ENCODE measurements at places on chromosomes 2 and 18.

GRCh38 chr2:120265006-120265405 lies 12.4 kb downstream of the RALB start:
- DNase-seq: no peak

DNA sequence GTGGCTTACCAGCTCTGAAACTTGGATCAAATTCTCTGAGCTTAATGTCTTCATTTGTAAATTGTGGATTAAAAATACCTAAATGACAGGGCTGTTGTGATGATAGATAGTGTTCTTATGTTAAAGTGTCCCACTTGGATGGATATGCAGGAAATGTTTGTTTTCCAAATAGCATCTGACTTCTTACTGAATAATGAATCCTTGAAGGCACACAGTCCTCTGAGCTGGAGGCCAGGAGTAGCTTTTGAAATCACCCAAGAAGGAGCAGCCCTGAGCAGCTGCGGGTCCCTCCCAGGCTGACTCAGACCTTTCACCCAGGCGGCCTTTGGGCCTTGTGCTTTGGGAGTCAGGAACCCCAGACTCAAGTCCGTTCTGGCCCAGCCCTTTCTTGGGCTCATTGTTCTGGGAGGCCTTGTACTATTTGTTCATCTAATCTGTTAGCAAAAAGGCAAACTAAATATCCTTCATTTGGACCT lies 173.0 kb upstream of the GATA6 start:
- no peak for DNase-seq

GRCh38 chr2:88181511-88181910 lies 11.4 kb downstream of the THNSL2 start:
- no peak for DNase-seq

DNA sequence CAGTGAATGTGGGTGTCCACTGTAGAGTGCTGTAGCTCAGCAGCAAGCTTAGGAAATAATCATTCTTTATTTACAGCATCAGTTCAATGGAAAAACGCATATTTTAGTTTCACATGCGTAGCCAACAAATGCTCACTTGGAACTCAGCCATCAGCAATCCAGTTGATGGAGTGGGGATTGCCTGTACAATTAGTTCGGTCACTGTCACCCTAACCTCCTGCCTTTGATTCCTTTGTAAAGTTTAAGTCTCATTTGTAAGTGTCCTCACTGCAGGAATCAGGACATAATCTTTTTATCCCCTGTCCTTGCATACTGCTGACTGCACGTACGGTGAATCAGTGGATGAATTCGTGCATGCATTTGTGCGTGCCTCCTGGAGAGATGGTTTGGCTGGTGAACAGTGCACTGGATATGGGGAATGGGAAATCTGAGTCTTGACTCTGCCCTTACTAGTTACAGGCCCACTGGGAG lies 55.9 kb downstream of the RAB31 start:
- peak; percentile 2 for DNase-seq

DNA sequence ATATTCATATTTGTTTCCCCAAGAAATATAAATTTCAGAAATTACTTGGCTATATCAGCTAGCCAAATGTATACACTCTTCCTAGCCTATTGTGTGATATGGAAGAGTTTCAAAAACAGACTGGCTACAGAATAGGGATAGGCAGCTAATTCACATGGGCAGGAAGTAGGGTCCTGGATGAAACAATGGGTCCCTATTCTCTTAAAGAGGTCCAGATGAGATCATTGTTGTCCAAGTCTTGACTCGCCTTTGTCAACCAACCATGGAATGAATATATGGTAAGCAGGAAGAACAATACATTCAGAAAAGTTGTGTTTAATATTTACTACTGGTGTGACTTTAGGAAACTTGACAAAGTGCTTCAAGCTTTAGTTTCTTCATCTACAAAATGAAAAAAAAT lies 319.9 kb downstream of the NBAS start:
- DNase-seq: no peak

DNA sequence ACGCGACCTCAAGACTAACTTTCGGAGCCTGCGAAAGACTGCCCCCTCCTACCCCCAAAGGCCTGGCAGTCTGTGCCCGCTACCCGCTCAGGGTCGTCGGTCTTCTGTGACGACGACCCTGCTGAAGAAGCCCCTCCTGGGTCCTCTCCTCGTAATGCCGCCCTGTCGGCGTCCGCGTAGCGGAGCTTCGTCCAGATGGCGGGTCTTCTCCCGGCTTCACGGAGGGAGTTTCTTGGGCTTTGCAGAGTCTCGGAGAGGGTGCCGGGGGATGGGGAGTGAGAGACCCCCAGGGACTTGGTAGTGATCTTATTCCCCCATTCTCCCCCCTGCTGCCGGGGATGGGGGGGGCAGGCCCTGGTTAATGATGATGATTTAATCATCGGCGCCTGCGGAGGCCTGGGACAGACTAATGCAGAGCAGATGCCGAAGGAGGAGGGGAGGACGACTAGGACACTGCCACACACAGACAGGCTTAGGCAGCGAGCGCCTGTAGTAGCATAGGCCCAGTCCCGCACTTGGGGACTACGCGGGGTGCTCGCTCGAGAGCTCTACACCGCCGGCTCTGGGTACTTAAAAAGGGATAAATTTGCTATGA lies 528 bp upstream of the PCGF1 start:
- DNase-seq: peak; percentile 83

DNA sequence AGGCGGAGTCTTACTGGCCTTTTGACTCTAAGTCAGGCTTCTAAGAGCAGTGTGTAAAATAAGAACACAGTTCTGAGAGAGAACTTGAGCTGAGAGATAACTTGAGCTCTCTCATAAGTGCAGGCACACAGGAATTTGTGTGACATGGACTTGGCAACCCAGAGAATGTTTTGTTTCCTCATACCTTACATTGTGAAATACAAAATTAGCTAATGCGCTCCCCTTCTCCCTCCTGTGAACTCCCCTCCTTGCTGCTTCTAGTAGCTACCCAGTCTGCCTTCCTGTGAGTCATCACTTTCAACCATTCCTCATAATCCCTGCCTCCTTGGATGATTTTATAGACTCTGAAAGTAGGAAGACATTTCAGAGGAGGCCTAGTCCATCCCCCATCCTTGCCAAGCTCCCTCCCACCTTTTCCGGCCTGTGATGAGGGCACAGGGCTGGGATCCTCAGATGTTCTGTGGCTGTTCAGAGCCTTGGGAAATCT lies 22.6 kb downstream of the FER1L5 start:
- no peak for DNase-seq

- DNase-seq: no peak
Measured at GRCh38 chr18:10927286-10927992, 221.9 kb downstream of the PIEZO2 start.

All from endodermal cell (in vitro differentiated cells).